Inflammatory macrophage treated with lipopolysaccharide for 4 hours (primary cell): ENCODE measurements at places on chromosomes 1 and 21.

- DNase-seq: peak; percentile 56
Measured at GRCh38 chr1:20151906-20152598, 12.9 kb downstream of the PLA2G2F start.

- no peak for DNase-seq
Measured at GRCh38 chr1:228784181-228784580, 48.9 kb downstream of the RHOU start.

DNA sequence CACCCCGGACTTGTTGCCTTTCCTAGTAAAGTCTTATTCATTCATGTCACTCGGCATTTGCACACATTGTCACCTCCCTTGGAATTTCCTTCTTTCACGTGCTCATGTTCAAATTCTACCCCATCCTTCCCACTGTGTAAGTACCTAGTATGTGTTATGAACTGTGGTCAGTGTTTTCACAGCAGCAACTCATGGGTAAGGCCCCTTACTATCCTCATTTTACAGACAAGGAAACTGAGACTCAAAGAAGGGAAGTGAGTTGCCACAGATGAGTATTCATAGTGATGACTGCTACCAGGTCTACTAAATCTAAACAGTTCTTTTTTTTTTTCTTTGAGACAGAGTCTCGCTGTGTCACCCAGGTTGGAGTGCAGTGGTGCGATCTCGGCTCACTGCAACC, 10.5 kb downstream of the CITED4 start:
- DNase-seq: peak; percentile 28

DNA sequence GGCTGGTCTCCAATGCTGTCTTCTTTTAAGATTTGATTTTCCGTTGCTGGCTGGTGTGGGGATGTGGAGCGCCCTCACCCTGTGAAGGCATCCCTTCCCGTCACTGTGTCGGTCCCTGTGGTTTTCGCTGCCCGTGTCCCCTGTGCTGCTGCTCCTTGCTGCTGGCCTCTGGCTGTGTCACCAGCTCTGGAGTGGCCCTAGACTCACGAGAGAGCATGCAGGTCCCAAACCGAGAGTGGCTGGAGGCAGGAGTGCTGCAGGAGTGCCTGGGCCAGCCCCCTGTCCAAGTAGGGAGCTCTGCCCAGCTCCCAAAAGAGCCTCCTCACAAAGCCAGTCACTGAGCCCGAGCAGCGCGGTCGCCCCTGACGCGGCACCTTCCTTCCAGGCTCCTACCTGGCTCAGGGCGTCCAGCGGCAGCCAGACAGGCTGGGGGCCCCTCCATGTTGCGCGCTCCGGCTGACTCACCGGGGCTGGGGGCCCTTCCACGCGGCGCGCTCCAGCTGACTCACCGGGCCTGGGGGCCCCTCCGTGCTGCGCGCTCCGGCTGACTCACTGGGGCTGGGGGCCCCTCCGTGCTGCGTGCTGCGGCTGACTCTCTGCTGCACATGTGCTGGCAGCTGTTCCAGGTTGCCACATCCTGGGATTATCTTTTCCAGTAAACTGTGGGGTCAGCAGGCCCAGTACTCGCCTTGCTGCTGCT, 106.7 kb upstream of the COL6A1 start:
- no peak for DNase-seq

- DNase-seq: no peak
Measured at GRCh38 chr1:170624146-170624545, 39.8 kb upstream of the PRRX1 start.

GRCh38 chr1:197394831-197395608, 127.0 kb downstream of the CRB1 start:
- no peak for DNase-seq

- DNase-seq: no peak
Measured at GRCh38 chr21:32613436-32614043, 1.4 kb upstream of the CFAP298 start.

- no peak for DNase-seq
Measured at GRCh38 chr1:229225331-229225782, 45.6 kb upstream of the RAB4A start.

DNA sequence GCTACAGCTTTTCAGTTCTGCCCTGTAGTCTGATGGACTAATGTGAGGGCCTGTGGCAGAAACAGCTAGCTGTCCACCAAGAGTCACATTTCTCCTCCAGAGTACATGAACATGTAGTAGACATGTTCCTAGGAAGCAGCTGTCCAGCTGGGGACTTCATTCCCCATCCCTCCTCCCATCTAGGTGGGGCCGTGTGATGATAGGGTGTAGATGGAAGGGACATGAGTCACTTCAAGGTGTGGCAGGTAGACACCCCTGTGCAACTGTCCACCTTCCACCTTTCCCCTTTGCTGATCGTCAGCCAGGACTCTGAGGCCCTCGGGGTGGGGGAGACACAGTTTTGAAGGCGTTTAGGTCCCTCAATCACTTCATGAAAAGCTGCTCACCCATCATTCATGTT, 3.6 kb upstream of the RD3 start:
- DNase-seq: no peak

DNA sequence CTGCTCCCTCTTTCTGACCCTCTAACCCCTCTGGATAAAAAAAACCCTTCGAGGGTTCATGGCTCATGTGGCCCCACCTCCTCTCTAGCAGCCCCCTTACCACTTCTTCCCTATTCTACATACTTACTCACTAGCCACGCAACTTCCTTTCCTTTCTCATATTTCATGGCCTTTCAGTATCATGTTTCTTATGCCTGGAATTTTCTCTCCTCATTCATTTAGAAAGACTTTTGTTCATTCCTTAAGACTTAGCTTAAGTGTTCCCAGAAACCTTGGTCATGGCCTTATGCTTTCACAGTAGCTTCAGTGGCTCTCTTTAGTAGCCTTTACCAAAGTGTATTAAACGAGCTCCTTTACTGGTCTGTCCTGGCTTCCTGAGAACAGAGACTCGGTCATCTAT, 6.1 kb downstream of the ACP6 start:
- no peak for DNase-seq

DNA sequence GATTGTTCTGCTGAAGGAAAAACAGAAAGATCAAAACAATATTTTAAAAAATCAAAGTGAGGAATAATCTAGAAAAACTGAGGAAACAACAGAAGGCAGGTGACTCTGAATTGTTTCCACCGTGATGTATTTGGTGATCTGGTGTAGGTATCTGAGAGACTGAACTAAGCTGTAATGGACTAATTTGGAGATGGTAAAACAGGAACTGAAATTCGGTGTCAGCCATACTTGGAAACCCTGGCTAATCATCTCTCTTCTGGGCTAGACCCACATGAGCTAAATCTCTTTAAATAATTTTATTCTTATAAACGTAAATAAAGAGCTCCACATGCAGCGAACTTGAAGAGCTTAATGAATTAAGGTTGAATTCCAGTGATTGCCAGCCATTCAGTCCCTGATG, 1226.1 kb downstream of the NCAM2 start:
- DNase-seq: no peak

DNA sequence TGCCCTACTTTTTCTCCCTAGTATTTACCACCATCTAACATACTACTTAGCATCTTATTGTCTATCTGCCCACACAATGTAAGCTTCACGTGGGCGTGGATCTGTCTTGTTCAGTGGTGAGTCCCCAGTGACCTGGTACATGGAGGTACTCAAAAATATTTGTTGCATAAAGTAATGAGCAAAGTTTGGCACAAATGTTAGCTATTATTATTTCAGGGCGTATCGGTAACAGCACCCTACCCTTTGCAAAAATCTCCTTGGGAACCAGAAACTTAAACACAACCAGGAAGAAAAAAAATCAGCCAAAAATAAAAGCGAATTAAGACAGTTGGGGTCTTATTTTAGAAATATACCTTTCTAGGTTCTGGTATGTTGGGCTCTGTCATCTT, 454 bp upstream of the NENF start:
- DNase-seq: no peak

GRCh38 chr1:101632548-101633272, 364.0 kb downstream of the OLFM3 start:
- DNase-seq: no peak

DNA sequence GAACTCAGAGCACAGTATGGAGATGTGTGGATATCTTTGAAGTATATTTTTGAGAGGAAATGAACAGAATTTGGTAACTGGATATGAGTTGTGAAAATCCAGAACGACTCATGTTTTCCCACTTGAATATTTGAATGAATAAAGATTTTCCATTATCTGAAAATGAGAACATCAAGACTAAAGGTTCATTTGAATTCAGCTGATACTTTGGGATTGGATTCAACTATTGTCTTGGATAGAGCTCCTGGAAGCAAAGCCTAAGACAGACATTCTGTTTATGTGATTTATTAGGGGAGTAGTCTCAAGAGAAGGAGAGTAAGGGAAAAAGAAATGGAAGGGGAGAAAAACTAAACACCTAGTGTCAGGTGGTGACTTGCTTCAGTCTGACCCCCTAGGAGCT, 256.0 kb upstream of the LYPLAL1 start:
- DNase-seq: no peak

DNA sequence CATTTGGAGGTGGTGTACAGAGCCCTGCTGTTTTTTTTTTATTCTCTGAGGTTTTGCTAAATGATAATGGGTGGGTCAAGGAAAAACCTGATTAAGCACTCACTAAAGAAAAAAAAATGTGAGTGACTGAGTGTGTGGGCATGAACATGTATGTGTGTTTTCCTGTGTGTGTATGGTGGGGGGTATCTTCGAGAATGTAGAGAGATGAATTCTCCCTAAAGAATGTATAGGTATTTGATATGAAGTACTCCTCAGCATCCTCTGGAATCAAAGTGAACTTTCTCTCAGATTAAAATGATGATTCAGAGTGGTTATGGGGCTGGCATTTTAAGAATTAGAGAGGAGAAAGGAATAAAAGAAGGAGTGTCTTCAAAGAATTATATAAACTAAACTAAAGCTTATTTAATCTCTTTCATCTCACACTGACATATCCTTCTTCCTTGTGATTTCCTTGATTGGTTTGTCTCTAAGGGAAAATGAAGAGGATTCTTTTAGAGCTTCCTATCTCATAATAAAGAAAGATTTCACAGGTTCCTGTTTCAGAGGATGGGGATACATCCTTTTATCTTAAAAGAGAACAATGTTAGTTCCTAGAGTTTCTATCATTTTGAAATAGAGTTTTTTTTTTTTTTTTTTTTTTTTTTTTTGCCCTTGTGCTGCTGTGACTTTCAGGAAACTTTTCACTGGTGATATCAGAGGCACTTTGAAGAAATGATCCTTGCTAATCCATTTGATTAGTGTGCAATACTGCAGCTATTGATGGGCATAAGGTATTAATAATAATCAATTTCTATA, 23.9 kb downstream of the S1PR1 start:
- peak; percentile 70 for DNase-seq

DNA sequence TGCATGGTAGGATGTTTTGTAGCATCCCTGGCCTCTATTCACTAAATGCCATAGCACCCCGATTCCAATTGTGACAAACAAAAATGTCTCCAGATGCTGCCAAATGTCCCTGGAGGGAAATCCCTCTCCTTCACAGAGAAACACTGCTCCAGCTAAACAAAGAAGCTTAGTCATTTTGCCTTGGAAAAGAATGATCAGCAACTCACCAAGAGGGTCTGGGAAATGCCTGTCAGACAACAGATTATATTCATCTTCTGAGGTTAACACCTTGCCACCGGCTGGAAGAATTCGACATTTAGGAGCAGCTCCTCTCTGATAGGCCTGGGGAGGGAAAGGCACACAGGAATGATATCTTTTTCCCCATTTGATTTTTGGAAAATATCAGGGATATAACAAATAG, 84.4 kb downstream of the NIBAN1 start:
- DNase-seq: no peak

DNA sequence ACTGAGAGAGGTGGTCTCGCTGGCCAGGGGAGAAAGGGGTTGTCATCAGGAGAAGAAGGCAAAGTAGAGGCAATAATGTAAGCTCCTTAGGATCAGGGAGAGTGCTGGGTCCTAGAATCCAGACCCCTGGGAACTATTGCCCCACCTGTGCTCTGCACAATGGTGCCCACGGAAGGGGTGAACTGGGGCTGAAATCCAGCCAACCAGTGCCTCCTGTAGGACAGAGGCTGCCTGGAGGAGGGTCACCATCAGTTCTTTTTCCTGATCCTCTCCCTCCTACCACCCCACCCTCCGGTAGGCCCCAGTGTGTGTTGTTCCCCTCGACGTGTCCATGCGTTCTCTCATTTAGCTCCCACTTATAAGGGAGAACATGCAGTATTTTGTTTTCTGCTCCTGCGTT, 52.9 kb upstream of the ATP2B4 start:
- no peak for DNase-seq

DNA sequence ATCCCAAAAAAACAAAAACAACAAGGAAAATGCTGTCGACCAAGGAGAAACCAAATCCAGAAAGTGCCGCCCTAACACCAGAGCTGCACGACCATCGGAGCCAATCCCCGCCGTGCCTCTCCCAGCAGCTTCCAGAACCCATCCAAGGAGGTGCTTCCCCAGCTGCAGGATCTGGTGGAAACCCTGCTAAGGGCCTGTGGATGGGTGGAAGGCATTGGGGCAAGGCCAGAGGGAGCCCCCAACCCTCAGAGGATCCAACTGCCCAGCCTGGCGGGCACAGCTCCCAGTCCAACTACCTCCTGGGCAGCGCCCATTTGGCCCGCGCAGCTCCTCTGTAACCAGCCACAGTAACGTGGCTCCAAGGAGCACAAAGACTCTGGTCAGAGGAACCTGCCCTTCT, 81.6 kb downstream of the NPHP4 start:
- DNase-seq: no peak

GRCh38 chr1:154760469-154760933, 109.6 kb downstream of the KCNN3 start:
- no peak for DNase-seq

GRCh38 chr1:41739061-41739955, 179.4 kb downstream of the HIVEP3 start:
- peak; percentile 98 for DNase-seq

DNA sequence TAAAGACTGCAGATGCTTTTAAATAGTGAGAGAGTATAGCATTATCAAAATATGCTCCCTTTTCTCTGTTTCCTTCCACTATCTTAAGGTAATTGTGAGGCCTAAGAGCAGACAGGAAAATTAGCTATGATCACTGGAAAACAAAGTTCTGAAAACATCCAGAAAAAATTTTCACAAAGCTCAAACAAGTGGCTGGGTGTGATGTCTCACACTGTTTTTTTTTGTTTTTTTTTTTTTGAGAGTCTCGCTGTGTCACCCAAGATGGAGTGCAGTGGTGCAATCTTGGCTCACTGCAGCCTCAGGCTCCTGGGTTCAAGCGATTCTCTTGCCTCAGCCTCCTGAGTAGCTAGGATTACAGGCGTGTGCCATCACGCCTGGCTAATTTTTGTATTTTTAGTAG, 7.2 kb downstream of the WDTC1 start:
- no peak for DNase-seq

DNA sequence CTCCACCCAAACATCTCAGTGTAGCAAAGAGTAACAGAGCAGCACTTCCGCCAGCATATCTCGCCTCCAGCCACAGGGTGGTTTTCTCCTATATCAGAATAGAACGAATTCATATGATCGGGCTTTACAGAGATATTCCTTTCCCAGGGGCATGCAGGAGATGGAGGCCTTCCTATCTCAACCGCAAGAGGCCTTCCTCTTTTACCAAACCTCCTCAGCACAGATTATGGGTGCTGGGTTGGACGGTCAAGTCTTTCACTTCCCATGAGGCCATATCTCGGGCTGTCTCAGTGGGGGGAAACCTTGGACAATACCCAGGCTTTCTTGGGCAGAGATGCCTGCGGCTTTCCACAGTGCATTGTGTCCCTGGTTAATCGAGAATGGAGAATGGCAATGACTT, 65.8 kb downstream of the OVGP1 start:
- DNase-seq: no peak

GRCh38 chr1:42832641-42833240, 13.7 kb upstream of the ZNF691 start:
- no peak for DNase-seq
